ENCODE measurements at places on chromosomes 12 and 14.

- DNase-seq, result peak; percentile 93
Observed at GRCh38 chr14:50762001-50762930, 68.7 kb downstream of the NIN start.

DNA sequence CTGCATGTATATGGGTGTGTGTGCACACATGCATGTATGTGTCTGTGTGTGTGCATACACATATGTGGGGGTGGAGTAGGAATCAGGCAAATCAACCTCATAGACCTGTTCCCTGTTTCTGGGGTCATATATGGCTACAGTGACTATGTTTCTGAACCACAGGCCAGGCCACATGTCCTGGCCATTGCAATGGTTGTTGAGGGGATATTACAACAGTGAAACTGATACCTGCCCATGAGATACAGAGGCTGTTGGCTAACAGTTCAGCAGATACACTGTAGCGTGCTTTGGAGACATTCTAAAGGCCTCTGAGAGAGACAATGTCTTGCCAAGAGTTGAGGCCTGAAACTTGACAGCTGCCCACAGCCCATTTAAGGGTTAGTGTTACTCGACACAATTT lies 47.3 kb upstream of the FOS start:
- no peak for DNase-seq

DNA sequence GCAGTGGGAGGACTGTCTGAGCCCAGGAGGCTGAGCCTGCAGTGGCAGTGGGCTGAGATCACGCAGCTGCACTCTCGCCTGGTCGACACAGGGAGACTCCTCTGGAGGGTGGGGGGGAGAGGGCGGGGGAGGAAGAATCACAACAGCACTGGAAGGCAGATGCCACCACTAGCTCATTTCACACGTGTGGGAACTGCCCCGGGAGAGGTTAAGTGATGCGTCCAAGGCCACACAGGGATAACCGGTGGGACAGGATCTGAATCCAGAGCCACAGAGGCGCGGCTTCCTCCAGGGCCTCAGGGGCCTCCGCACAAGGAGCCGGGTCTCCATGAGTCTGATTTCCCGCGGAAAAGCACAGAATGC lies 20.8 kb downstream of the STX2 start:
- DNase-seq, result no peak

GRCh38 chr14:84273181-84273580 lies 1256.8 kb upstream of the FLRT2 start:
- DNase-seq, result no peak

DNA sequence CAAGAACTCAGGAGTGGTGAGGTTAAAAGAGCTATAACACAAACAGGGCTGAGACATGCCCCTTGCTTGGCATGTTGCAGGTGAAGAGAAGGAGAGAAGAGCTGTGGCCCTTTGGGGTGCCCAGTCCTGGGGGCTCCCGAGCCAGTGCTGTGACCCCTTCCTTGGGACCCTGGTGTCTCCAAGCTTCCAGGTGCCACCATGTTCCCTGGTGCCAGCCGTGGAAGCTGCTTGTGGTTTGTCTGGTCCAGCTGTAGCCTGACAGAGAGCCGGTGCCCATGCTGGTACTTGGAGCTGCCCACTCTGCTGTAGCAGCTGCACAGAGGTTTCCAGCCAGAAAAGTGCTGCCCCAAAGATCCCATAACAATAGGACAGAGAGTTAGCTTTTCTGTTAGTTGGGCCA lies 159.2 kb upstream of the SLC38A2 start:
- no peak for DNase-seq

- no peak for DNase-seq
Observed at GRCh38 chr12:9725213-9725870, 7.6 kb downstream of the CLECL1 start.

- no peak for DNase-seq
Observed at GRCh38 chr12:119255314-119255713, 76.6 kb downstream of the HSPB8 start.

GRCh38 chr12:30725739-30726138 lies 29.0 kb downstream of the CAPRIN2 start:
- peak; percentile 47 for DNase-seq

DNA sequence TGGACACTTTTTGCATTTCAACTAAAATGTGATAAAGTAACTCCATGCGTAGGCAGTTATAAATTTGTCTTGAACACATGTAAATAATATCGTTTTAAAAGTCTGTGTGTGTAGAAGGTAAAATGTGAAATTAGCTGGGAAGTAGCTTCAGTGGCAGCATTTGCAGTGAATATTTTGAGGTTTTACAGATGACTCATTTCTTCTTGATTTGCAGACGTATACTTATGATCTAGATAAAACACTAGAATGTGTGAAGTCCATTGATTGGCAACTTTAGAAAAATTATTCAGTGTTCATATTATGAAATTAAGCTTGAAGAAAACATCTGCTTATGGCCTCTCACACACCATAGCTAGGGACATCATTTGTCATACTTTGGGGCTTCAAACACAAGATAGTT lies 788.6 kb upstream of the NOVA1 start:
- no peak for DNase-seq

DNA sequence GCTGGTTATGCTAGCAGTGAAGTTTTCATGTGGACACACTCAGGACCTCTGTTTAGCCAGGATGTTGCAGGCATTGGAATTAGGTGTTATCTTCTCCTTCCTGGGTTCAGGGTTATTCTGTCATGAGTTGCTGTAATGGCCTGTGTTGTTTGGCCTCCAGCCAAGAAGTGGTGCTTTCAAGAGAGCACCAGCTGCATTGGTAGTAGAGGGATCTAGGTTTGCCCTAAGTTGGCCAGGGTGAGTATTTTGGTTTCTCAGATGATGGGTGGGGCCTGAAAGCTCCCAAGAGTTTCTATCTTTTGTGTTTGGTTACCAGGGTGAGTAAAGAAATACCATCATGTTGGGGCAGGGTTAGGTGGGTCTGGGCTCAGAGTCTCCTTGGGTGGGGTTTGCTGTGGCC lies 2.7 kb upstream of the GZMH start:
- DNase-seq, result no peak

DNA sequence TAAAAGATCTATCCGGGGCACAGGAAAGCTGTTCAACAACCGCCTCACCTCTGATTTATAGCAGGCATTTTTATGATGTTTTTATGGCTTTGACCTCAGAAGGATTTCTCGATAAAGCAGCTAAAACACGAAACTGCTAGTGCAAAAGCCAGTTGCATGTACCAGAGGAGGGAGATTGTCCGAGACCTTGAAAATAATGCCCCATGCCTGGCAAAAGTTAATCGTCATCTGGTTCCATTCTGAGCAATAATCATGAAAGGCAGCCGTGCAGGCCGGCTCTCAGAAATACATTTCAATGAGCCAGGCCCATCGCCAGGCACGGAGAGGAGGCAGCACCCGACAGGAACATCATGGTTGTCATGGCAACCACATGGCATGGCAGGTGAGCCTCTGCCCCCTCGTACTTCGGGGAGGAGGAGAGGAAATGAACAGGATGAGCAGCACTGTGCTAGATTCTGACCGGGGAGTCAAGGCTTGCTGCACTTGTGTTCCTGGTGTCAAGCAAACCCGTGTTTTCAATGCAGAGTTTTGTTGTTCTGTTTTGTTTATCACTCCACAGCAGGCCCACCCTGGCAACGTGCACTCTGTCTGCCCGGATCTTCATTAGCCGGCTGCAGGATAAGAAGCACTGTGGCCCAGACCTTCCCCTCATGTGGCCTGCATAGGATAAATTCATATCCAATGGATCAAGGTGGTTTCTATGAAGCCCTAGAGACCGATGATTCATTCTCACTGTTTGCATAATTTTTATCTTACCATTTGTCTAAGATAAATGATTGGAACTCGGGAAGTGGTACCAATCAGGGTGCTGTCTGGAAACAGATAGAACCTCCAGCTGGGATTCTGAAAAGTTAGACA lies 160.2 kb downstream of the RIMBP2 start:
- no peak for DNase-seq

- DNase-seq, result no peak
Observed at GRCh38 chr14:68292441-68293215, 473.0 kb downstream of the RAD51B start.

- DNase-seq, result peak; percentile 42
Observed at GRCh38 chr14:32244404-32244803, 41.3 kb upstream of the RNU6-8 start.

DNA sequence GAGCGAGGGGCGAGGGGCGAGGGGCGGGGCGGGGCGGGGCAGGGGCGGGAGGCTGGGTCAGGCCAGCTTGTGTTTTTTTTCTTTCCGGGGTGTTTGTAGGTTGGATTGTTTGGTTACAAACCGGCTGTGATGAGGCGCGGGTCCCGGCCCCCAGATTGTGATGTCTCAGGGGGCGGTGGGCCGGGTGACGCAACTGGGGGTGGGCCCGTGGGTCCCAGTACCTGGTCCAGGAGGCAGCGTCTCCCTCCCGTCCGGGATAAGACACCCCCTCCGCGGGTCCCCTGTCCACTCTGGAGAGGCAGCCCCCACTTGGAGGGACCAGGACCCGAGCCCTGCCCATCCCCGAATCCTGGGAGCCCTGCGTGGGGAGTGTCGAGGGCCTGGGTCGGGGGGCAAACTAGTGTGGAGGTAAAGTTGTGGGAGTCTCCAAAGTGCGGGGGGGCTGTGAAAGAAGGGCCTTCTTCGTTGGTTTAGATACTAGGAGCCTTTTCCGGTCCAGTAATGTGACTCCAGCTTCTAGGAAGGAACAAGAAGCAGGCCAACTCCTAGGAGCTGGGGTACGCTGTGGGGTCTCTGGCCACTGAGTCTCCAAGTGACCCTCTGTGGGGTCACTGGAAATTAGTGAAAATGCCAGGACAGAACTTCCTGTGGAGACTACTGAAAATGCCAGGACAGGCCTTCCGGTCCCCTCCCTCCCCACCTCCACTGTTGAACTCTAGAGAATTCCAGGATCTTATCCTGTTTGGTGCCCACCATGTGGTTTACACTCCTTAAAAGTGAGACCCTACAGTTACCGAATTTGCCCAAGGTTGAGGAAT lies 579 bp upstream of the CLMN start:
- no peak for DNase-seq

- peak; percentile 54 for DNase-seq
Observed at GRCh38 chr12:68962877-68963855, 30.2 kb upstream of the CPM start.

- DNase-seq, result no peak
Observed at GRCh38 chr14:95286645-95287044, 33.1 kb downstream of the CLMN start.

DNA sequence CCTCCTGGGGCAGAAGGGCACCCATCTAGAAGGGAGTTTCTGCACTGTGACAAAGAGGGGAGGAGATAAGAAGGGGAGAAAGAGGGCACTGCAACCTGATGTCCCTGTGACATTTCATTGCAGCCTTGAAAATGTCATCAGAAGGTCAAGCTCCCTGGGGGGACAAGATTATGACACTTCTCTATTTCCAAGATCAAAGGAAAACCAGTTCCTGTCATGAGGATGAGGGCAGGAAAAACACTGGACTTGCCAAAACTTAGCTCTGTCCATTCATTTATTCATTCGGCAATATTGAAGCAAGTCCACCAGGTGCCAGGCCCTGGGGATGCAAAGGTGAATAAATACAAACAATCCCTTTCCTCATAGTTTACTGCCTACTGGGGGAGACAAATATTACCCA lies 138.4 kb upstream of the CDKN3 start:
- no peak for DNase-seq

DNA sequence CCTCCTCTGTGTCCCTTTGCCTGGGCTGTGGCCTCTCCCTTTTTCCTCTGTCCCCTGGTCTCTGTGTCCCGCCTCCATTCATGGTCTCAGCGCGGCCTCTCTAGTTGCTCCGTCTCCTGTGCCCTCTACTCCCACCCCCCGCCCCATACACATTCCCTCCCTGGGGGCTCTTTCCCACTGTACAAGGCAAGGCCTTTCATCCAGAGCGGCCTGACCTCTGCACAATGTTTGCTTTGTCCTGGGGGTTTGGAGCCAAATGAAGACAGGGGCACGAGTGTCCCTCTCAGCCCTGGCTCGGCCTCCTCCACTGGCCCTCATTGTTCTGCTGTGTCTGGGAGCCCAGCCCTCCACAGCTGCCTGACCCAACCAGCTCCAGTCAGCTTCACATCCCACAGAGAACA lies 678.6 kb downstream of the BCL11B start:
- DNase-seq, result no peak

DNA sequence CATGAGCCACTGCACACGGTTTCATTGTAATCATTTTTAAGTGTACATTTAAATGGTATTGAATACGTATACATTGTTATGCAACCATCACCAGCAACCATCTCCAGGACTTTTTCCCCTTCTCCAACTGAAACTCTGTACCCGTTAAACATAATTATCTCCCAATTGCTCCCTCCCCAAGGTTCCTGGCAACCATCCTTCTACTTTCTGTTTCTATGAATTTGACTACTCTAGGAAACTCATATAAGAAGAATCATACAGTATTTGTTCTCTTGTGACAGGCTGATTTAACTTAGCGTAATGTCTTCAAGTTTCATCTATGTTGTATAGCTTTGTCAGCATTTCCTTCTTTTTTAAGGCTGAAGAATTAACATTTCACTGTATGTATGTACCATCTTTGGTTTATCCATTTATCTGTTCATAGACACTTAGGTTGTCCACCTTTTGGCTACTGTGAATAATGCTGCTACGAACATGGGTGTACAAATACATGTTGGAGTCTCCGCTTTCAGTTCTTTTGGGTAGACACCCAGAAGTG lies 223.1 kb downstream of the EFCAB11 start:
- no peak for DNase-seq

DNA sequence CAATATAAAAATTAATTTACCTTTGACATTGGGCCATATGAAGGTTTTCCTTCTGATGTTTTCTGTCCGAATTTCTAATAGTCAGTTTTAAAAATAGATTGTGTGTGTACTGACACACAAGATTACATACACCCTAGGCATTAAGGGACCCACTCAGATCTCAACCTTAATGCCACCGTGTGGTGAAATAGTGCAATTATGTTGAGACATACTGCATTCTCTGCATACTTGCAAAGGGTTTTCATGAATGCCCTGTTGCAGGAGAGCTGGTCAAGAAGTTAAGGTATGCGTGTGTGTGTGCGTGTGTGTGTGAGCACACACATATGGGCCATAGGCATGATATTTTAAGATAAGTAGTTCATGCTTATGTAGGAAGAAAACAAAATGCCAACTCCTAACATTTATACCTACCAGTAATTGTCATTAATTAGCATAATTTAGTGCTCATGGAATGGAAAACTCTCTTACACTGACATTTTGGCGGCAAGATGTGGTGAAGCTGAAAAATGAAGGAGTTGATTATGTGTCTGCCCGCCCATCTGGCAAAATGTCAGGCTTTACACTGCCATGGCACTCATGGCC lies 58.8 kb downstream of the PIK3C2G start:
- DNase-seq, result peak; percentile 76

DNA sequence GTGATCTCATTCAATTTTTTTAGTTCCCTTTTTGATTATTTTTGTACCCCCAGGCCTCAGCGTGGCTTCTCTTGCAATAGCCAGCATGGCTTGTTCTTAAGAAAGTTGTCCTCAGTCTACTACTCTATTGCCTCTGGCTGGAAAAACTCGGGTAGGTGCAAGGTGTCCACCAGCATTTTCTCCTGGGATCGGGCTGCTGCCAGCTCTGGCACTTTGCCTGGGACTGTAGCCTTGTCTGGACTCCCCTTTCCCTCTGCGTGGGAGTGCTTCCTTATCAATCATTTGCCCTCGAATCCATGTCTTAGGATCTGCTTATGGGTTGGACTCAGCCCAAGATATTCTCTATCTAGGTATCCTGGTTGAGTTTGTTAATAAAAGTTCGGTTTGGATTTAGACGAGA lies 773.4 kb downstream of the DIO2 start:
- no peak for DNase-seq

- no peak for DNase-seq
Observed at GRCh38 chr14:85400678-85401077, 129.3 kb upstream of the FLRT2 start.
